Pulmonary artery endothelial cell (primary cell): ENCODE measurements at places on chromosomes 5 and 9.

- no peak for DNase-seq
These were observed 226.6 kb downstream of the MLLT3 start for GRCh38 chr9:20395651-20396050.

- no peak for DNase-seq
These were observed 6.6 kb downstream of the LHX2 start for GRCh38 chr9:124017929-124018729.

GRCh38 chr9:110255463-110256379, 586 bp downstream of the TXN start:
- DNase-seq = no peak

- no peak for DNase-seq
These were observed 42.2 kb downstream of the FGD3 start for GRCh38 chr9:92989561-92989960.

GRCh38 chr5:166582416-166582815, 1709.0 kb upstream of the WWC1 start:
- DNase-seq = no peak

- DNase-seq = no peak
These were observed 3.2 kb upstream of the ANP32B start for GRCh38 chr9:97979788-97980478.

- no peak for DNase-seq
These were observed 45.6 kb upstream of the IER5L start for GRCh38 chr9:129223551-129224208.
